ENCODE measurements at places on chromosomes 3 and 15. TPM values are rescaled to one million over a fixed set of nuclear protein-coding genes. Genes with fewer than 3 reads are reported as not detected.

- H3K4me3 ChIP-seq: no peak overlapping the region
- no peaks in the 10 kb centered on the region for H3K27me3 ChIP-seq
- H3K27ac ChIP-seq: no peak overlapping the region
- DNase-seq: no peak
- H3K4me1 ChIP-seq: no peaks in the 10 kb centered on the region
Measured at GRCh38 chr15:36315649-36316048, 263.8 kb upstream of the CDIN1 start.

GRCh38 chr3:189513281-189514117 is 117.7 kb upstream of the TP63 start:
- no peak overlapping the region for H3K27ac ChIP-seq
- H3K4me1 ChIP-seq: no peaks in the 10 kb centered on the region
- H3K4me3 ChIP-seq: no peak overlapping the region

GRCh38 chr15:39874890-39875549 is 45.0 kb downstream of the GPR176 start:
- H3K36me3 ChIP-seq: no peaks in the 10 kb centered on the region
- peaks cover 2% of the 10 kb centered on the region for H3K4me1 ChIP-seq

DNA sequence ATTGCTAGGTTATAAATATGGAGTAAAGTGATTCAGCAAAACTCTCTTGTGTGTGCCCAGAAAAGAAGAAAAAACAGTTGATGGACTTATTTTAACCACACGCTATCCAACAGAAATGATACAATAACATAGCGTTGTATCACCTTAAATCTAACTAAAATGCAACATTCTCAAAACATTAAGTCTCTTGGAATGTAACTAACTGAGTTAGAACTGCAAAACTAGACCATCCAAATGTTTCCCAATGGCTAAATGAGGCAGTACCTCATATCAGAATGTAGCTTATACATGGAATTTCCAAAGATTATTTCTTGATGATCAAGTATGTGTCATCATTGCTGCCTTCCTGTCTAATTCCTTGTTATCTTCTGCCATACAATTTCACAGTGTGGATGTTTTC is 187.9 kb downstream of the CNTN3 start:
- H3K4me3 ChIP-seq: no peak overlapping the region
- no peak for DNase-seq
- H3K36me3 ChIP-seq: no peaks in the 10 kb centered on the region
- H3K27me3 ChIP-seq: no peaks in the 10 kb centered on the region
- H3K27ac ChIP-seq: no peak overlapping the region

The CFAP20DC gene
- total RNA-seq: 9.5 TPM

All from endodermal cell (in vitro differentiated cells).